DMS79 (cell line): ENCODE measurements at places on chromosomes 3 and 15.

- DNase-seq, result no peak
These were observed 19.8 kb downstream of the CFAP92 start for GRCh38 chr3:128973988-128974564.

- DNase-seq, result no peak
These were observed 213.7 kb upstream of the ALCAM start for GRCh38 chr3:105152987-105153386.

- DNase-seq, result no peak
These were observed 335.2 kb downstream of the GAP43 start for GRCh38 chr3:115958526-115958925.

- DNase-seq, result peak; percentile 11
These were observed 33.5 kb upstream of the HHATL start for GRCh38 chr3:42736081-42736480.

- no peak for DNase-seq
These were observed 59.8 kb upstream of the THSD4 start for GRCh38 chr15:71055461-71055860.

DNA sequence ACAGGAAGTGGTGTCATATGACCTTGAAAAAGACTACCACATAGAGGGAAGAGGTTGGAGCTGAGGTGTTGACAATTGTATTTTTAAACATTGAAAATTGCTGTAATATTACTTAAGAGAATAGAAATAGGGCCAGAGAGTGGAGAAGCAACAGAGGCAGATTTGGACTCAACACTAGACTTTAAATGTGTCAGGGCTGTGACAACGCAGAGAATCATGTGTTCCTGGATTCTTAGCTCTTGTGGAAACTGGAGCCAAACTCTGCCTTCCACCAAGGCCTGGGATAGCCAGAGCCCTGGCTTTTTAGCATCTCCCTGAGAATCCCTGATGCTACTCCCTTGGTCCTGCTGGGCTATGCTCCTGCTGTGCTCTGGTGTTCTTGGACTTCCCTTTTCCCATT lies 277.5 kb downstream of the KCNH8 start:
- DNase-seq, result no peak

GRCh38 chr3:10697918-10698317 lies 118.1 kb upstream of the SLC6A11 start:
- DNase-seq, result no peak

DNA sequence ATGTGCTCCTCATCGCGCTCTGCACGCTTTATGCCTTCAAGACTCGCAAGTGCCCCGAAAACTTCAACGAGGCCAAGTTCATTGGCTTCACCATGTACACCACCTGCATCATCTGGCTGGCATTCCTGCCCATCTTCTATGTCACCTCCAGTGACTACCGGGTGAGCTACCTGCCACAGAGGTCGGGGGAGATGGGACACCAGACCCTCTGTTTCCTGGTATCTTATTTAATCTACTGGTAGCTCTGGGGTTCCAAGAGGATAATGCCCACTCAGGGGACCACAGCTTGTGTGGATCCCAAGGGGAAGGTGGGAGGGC lies 9.1 kb downstream of the GRM2 start:
- DNase-seq, result no peak

DNA sequence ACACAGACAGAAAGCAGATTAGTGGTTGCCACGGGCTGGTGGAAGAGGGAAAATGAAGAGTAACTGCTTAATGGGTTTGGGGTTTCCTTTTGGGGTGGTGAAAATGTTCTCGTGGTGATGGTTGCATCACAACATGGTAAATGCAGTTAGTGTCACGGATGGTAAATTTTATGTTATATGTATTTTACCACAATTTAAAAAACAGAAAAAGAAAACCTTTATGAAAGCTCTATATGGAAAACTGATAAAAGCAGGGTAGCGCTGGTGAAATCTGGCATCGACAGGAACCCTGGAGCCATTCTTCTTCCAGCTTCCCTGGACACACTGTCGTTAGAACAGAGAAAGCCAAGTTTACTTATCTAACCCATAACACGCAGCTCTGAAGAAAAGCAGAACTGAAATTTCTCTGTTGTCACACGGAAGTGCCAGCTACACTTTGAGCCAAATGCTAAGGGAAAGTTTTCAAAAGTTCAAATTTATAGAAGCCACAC lies 287.7 kb upstream of the NR2F2 start:
- DNase-seq, result no peak
